ENCODE measurements at places on chromosomes 11 and 22. TPM values are rescaled to one million over a fixed set of nuclear protein-coding genes. Genes with fewer than 3 reads are reported as not detected.
A peak's percentile ranks its signal among the peaks of the same experiment; 100 is the strongest.

GRCh38 chr11:123645286-123645975 is 9.0 kb downstream of the SCN3B start:
- H3K4me3 ChIP-seq = no peak overlapping the region
- H3K4me1 ChIP-seq = no peaks in the 10 kb centered on the region
- no peak overlapping the region for H3K27ac ChIP-seq

- DNase-seq = peak; percentile 84
- no peaks in the 10 kb centered on the region for H3K27me3 ChIP-seq
- H3K4me1 ChIP-seq = no peaks in the 10 kb centered on the region
- H3K27ac ChIP-seq = no peak overlapping the region
- H3K36me3 ChIP-seq = no peaks in the 10 kb centered on the region
Measured at GRCh38 chr22:28408709-28409108, 270.9 kb downstream of the TTC28 start.

- no peaks in the 10 kb centered on the region for H3K36me3 ChIP-seq
- H3K27me3 ChIP-seq = peaks cover 4% of the 10 kb centered on the region
- H3K27ac ChIP-seq = no peak overlapping the region
- no peak overlapping the region for H3K4me3 ChIP-seq
Measured at GRCh38 chr22:39115977-39116621, 19.1 kb downstream of the APOBEC3H start.

DNA sequence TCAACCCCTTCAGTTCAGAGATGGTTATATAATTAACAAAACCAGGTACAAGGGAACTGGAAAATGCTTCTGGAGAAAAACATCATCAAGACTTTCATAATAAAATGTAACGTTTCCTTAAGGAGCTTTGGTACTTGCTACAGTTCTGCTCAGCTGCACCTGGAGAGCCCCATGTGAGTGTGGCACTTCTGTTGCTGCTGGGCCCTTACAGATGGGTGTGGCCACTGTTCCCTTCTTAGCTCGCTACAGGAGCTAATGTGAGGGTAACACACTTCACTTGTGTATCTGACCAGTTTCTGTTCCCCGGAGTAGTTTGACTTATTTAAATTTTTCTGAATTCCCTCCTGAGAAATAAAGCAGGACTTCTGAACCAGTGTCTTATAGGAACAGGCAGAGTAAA is 4.0 kb downstream of the POU2AF3 start:
- no peak overlapping the region for H3K4me3 ChIP-seq
- no peak for DNase-seq
- H3K4me1 ChIP-seq = peaks cover 2% of the 10 kb centered on the region
- no peaks in the 10 kb centered on the region for H3K27me3 ChIP-seq

- no peak for DNase-seq
- H3K27ac ChIP-seq = no peak overlapping the region
- H3K27me3 ChIP-seq = no peaks in the 10 kb centered on the region
- H3K4me3 ChIP-seq = no peak overlapping the region
- no peaks in the 10 kb centered on the region for H3K36me3 ChIP-seq
- no peaks in the 10 kb centered on the region for H3K4me1 ChIP-seq
Measured at GRCh38 chr11:123173040-123173855, 21.8 kb downstream of the CLMP start.

TRIM6 gene
- 6.5 TPM for total RNA-seq

GRCh38 chr22:46147471-46148267 is 2.7 kb upstream of the PPARA start:
- H3K36me3 ChIP-seq = no peaks in the 10 kb centered on the region
- no peaks in the 10 kb centered on the region for H3K27me3 ChIP-seq
- H3K4me3 ChIP-seq = no peak overlapping the region
- DNase-seq = peak; percentile 52

GRCh38 chr11:69066122-69067112 is 17.7 kb downstream of the TPCN2 start:
- H3K4me1 ChIP-seq = no peaks in the 10 kb centered on the region
- no peak for DNase-seq
- no peaks in the 10 kb centered on the region for H3K27me3 ChIP-seq
- H3K36me3 ChIP-seq = peaks cover 8% of the 10 kb centered on the region

DCPS gene
- 24.2 TPM for total RNA-seq

DNA sequence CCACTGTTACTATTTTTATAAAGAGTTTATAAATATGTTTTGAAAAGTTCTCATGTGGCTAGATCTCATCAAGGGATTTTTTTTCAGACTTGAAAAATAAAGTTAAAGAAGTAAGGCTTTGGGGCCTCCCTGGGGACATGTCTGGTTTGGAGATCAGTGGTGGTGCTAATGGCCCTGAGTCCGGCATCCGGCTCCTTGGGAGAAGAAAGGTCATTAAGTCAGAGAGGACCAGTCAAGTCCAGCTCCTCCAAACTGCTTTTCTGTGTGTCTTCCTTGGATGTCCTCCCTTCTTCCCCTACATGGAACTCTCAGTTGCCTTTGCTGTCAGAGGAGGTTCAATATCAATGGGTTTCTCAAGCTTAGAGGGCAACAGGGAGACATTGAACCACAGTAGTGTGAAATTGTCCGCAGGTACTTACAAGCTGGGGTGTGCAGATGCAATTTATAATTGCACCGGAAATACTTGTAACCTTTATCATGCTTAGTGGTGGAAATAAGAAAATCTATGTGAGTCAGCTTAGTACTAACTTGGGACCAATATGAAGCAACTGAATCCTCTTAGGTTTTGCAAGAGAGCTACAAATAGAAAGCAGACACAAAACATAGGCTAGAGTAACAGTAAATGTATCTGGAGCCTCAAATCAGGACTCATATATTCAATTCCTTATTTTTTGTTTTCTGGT is 144.3 kb downstream of the TEAD1 start:
- H3K27me3 ChIP-seq = no peaks in the 10 kb centered on the region
- no peak for DNase-seq
- no peak overlapping the region for H3K27ac ChIP-seq
- H3K4me3 ChIP-seq = no peak overlapping the region

ZNF280B gene
- 1.0 TPM for total RNA-seq

- H3K27ac ChIP-seq = no peak overlapping the region
- no peaks in the 10 kb centered on the region for H3K4me1 ChIP-seq
- H3K36me3 ChIP-seq = no peaks in the 10 kb centered on the region
- H3K4me3 ChIP-seq = no peak overlapping the region
Measured at GRCh38 chr22:39481054-39481453, 21.0 kb upstream of the MIEF1 start.

BTG4 gene
- total RNA-seq = not detected

- no peaks in the 10 kb centered on the region for H3K36me3 ChIP-seq
- H3K4me3 ChIP-seq = no peak overlapping the region
- no peaks in the 10 kb centered on the region for H3K4me1 ChIP-seq
Measured at GRCh38 chr11:117604336-117604995, 192.6 kb downstream of the DSCAML1 start.

- H3K27ac ChIP-seq = no peak overlapping the region
- DNase-seq = no peak
- H3K4me3 ChIP-seq = no peak overlapping the region
- no peaks in the 10 kb centered on the region for H3K27me3 ChIP-seq
- H3K4me1 ChIP-seq = no peaks in the 10 kb centered on the region
Measured at GRCh38 chr11:42521994-42522393, 789.8 kb upstream of the API5 start.

TRPM5 gene
- total RNA-seq = 0.25 TPM
